ENCODE measurements at places on chromosomes 1 and 21.

DNA sequence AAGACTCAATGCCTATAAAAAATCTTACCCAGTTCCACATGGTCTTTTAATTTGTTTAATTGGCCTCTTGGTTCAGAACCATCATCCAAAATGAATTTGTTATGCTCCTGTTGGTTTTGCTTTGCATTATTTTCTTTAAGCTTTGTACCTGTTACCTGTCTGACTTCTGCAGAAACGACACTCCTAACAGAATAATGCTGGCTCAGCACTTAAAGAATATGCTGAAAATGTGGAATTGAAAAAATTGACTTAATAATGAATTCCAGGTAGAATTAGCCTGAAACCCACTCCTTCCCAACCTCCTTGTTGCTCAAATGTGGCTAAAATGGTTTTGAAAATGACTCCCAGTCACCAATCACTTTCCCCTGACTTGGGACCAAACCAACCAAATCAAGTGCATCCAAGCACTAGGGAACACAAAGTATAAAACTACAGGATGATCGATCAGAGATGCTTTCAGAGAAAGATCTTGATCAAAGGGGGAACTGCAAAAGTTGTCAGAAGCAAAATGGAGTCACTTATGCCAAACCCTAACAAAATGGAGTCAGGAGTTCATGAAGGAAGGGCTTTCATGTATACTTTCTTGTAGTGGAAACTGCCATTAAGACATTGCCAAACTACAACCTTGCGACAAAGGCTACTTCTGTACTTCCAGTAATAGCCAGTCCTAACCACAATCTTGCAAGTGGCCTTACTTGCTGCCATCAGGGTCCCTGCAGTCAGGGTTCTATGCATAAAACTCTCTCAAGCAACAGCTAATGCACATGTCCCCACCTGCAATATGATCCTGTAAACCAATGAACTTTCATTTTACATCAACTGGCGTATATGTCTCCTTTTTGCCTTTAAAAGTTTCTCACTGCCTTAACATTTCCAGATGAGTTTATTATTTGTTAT, 5.4 kb downstream of the GBP7 start:
- no peak for DNase-seq

DNA sequence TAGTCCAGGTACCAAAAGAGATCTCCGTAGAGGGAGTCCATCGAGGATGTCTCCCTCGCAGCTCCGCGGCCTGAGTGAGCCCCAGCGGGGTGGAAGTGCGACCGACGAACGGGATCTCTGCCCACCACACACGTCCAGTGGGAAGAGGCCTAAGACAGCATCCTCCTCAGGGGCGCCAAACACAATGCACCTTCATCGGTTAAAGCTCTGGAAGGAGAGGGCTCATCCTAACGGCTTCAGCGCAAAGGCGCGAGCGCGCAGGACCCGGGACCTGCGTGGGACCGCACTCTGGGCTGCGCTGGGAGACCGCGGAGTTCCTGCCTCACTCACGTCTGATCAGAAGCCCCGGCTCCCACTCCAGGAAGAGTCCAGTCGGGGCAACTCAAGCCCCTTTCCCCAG, 7.6 kb downstream of the SLC25A24 start:
- no peak for DNase-seq

DNA sequence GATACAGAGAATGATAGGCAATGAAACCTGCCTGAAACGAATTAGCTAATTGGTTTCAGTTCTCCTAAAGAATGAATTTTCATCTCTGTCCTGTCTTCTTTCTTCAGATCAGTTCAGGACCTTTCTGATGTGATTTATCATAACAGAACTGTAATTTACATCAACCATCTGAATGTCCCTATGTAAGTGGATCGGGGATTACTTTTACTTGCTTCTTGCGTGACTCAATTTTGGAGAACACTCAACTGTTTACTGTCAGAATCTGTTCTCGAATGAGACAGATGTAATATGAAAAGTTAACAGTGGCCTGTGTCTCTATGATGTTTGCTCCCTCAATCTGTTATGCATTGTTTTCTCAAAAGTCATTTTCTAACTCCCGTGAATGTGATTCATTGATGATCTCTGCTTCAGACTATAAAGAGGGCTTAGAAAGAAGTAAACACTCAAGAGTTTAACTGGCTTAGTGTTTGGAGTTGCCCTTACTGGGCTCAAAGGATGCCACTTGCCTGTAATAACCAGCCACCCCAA, 111.0 kb downstream of the GABPA start:
- DNase-seq: no peak

DNA sequence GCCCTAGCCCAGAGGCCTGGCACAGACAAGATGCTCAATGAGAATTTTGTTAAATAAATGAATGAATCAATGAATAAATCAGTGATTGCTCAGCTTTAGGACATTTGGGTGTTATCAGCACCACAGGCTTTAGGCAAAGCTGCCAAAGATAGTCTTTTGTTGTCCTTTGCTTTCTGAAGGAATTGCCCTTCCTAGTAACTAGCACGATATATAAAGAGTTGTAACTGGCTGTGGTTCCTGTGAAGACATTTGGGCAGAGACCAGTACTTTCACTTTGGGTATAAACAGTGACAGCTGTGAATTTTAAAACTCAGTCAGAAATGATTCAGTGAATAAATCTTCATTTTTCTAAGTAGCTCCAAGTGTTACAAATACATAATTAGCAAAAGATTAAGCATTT, 13.3 kb downstream of the RNU5D-1 start:
- no peak for DNase-seq

DNA sequence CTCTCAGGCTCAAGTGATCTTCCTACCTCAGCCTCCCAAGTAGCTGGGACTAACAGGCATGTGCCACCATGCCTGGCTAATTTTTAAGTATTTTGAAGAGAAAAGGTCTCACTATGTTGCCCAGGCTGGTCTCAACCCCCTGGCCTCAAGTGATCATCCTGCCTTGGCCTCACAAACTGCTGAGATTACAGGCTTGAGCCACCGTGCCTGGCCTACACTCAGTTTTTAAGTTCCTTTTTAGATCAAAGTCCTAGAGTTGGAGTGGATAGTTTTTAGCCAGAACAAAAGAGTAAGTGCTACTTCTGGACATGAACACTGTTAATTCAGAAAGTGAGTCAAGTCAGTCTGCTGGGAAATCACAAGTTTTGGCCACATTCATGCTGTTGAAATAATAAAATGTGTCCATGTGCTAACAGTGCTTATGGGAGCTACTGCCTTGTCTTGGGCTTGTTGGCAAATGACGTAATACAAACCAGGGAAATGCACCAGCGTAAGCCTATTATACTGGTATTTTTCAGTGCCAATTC, 84.2 kb downstream of the NDUFS5 start:
- no peak for DNase-seq

- DNase-seq: no peak
Measured at GRCh38 chr21:29166323-29166722, 35.9 kb downstream of the MAP3K7CL start.

GRCh38 chr1:76690766-76691165, 176.5 kb upstream of the ST6GALNAC5 start:
- DNase-seq: no peak

DNA sequence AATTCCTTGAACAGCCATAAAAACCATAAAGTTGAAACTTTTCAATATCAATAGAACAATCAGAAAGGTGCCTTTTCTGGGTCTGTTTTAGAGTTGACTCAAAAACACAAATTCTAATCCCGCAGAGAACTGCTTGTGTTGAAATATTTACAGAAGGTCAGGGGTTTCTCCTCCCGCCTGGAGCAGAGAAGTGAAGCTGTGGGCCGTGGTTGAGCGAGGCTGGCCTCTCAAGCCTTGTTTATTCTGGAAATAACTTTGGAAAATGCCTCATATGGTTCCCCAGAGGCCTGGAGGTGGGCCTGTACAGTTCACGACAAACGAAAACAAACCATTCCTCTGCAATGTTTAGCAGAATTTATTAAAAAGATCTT, 90.8 kb upstream of the ERRFI1 start:
- DNase-seq: no peak

GRCh38 chr1:207284209-207284897, 37.1 kb upstream of the CD55 start:
- DNase-seq: no peak

DNA sequence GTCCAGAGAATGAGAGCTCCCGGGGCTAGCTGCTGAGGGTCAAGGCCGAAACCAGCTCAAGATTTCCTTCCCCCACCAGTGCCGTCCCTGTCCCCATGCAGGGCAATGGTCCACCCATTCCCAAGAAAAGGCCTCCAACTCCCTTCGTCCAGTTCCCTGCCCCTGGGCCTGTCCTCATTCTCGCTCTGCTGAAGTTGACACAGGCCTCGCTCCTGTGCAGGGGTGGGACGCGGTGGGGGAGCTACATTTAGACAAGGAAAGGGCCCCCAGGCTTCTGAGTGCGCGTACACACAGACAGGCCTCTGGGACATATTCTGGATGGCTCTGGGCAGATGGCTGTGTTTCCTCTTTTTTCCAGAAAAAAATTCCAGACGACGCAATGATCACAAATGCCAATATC, 188.3 kb downstream of the ETS2 start:
- DNase-seq: no peak

DNA sequence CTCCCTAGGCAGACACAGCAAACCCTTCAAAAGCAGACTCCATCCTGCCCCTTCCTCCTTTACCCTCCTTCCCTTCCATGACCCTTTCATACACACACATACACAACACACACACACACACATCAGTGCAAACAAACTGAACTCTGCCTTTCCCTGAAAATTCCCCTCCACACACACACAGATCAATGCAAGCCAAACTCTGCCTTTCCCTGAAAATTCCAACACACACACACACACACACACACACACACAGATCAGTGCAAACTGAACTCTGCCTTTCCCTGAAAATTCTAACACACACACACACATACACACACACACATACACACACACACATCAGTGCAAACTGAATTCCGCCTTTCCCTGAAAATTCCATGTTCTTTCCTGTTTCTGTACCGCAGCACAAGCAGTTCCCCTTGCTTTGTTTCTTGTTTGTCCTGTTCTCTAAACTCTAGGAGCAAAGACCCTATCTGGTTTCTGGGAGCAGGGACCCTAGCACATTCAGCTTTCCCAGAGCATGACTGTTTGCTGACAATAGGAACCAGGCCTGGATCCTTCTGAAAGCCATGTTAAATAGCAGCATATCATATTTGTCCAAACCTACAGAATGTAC, 91.0 kb downstream of the PTPN14 start:
- no peak for DNase-seq

DNA sequence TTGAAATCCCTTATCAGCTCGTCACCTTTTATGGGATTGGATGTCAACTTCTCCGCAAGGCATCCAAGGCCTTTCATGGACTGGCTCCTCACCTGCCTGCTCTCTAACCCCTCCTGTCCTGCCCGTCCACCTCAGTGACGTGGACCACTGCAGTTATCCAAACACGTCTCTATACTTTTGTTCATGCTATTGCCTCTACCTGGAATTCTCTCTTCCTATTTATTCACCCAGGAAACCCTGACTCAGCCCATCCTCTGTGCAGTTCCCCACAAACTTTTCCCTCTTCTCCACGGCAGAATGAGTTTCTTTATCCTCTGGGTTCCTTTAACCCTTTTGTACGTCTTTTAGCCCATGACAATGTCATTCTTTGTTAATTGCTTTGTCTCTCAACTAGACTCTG, 5.1 kb upstream of the UTP25 start:
- DNase-seq: no peak

GRCh38 chr21:32812035-32812434, 40.5 kb upstream of the PAXBP1 start:
- DNase-seq: no peak

- no peak for DNase-seq
Measured at GRCh38 chr1:66354311-66355201, 179.4 kb upstream of the SGIP1 start.

GRCh38 chr1:232269988-232270387, 359.9 kb downstream of the SIPA1L2 start:
- DNase-seq: no peak

DNA sequence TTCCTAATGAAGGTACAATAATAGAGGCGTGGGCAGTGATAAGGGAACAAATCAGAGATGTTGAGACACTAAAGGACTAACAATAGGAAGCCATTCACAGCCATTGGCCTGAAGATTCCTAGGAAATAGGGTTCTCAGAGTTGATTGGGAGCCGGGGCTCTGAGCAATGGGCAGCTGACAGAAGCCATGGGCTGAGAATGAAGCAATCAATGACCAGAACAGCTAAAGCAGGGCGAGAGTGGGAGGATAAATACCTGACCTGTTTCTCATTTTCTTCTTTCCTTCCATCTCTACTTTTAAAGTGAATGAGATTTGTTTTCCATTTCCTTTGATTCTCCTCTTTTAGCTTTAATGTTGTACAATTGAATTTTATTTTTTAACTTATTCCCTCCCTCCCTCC, 774.7 kb upstream of the ADGRL4 start:
- DNase-seq: no peak

- no peak for DNase-seq
Measured at GRCh38 chr1:115649964-115650363, 8.2 kb downstream of the VANGL1 start.

DNA sequence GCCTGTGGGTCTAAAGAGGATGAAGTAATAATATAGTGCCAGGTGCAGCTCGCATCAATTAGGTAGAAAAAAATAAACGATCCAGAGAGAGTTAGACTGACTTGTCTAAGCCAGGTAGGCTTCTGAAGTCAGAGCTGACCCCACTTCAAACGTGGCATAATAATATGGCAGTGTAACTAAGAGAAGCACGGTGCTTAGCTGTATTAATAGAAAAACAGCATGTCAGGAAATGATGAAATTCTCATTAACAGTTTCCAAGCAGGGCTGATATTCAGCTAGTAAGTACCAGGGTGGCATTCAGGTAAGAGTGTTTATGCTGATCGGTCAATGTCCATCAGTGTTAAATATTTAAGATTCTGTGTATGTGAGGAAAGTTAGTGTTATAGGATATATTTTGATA, 145.8 kb upstream of the SAMSN1 start:
- DNase-seq: no peak

GRCh38 chr1:84849357-84849975, 43.5 kb downstream of the LPAR3 start:
- DNase-seq: no peak

DNA sequence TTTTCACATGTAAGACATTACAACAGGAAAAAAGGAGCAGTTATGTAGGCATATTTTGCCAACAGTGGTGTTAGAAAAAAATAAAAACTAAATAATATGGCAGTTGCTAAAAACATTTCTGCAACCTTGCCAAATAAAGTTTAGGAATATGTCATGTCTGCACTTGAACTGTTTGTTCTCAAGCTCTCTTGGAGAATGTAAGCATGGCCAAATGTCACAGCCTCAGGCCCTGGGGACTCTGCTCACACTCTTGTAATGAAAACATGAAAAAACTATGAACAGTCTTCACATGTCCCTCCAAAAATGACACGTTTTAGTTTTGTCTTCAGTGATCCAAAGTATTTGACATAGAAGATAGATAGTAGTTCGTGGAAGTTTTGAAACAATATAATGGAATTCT, 753.3 kb downstream of the LTN1 start:
- no peak for DNase-seq

DNA sequence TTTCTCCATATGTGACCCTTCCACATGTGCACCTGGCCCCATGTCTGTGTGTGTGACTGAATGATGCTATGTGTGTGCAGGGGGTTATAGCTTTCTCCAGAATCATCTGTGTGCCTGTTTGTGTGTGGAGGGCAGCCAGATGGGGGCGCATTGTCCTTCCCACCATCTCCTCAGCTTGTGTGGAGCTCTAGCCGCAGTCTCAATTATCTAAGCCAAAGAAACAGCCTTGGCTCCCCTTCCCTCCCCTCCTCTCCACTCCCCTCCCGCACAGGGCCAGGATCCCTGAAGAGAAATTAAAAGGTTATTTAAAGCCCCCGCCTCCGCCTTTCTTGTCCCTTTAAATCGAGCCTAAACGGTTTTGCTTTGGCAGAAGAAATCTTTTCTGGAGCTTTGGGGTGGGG, 1.8 kb upstream of the DMBX1 start:
- no peak for DNase-seq

GRCh38 chr1:6984986-6985385, 199.7 kb downstream of the CAMTA1 start:
- DNase-seq: peak; percentile 18

GRCh38 chr1:21220815-21221214, 44.1 kb upstream of the EIF4G3 start:
- no peak for DNase-seq
